Tibial artery (tissue), 4 donors: ENCODE measurements at places on chromosomes 12 and 14.
A peak's percentile ranks its signal among the peaks of the same experiment; 100 is the strongest.

DNA sequence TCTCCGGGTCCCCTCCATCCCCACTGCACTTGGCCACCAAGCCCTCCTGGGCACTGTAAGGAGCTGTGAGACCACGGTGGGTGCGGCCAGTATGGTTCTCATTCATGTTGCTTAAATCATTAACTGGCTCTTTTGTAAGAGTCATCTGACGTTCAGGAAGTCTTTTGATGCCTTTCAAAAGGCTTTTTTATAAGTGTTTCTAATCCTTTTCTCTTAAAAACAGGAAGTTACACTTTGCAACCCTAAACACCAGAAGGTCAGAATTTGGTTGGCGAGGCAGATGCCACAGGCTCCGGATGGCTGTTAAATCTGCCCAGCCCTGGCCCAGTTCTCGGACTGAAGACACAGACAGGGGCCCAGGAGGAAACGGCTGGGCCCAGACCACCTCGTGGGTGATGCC, 26.1 kb upstream of the DIO3 start:
- no peak for DNase-seq

DNA sequence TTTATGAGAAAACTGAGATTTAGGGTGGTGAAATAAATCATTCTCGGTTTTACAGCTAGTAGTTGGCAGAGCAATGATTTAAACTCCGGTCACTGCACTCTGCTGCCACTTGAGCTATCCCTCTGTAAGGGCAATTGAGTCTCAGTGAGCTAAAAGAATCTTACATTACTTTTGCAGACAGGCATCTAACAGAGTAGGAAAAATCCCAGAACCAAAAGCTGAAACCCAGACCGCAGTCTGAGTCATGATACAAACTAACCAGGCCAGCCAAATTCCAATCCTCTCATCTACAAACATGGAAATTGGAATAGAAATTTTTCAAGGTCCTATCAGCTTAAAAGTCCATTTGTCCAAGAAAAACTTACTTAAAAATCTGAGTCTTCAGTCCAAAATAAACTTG, 73.7 kb downstream of the ANKS1B start:
- DNase-seq = peak; percentile 23

GRCh38 chr12:661720-662486, 1.3 kb downstream of the NINJ2 start:
- peak; percentile 15 for DNase-seq

DNA sequence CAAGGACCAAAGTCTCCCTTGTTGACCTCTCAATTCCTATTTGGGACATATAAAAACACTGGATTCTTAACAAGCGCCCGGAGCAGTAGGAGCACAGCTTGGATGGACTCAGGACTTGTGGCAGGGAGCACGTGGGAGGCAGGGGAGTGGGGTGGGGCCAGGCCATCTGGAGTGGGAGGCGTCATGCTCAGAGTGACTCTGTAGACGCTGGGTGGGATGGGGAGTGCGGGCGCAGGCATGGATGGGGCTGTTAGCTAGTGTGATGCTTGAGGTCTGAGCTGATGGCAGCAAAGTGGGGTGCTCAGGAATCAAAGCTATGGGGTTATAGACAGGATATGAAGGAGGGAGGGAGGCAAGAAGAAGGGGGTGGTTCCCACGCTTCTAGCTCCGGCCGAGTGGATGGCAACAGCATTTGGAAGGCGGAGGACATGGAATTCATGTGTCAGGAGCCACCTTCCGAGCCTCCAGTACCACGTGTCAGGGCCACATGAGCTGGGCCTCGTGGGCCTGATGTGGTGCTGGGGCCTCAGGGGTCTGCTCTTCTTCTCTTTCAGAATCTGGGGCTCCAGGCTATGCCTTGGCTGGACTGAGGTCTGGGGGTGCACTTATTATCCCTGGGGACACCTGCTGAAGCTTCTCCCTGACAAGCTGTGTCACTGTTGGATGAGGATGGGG, 26.2 kb downstream of the MEG3 start:
- no peak for DNase-seq

DNA sequence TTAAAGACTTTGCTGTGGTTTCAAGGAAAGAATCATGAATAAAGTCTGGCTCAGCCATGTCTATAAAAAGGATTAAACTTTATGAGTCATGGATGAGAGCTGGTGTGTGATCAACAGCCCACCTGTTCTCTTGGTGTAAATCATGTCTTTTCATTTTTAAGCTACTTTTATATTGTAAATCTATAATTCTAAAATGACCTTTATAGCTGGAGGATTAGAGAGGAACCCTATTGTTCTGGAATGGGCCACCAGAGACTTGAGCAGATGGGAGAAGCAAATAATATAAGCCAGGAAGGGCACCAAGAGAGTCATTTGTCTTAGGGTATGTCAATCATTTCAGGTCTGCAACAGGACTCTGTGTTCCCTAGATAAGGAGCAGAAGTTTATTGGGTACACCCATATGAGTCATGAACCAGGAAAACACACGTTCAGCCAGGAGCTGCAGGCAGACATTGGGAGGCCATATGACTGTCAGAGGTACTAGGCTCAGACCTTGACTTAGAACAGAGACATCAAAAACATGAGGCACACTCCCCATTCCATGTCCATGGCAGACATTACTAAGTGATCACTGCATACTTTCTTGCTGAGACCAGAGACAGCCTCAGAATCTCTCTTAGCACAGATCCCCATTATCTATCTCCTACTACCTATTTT, 49.3 kb downstream of the NDUFA12 start:
- no peak for DNase-seq

- no peak for DNase-seq
Measured at GRCh38 chr12:13691598-13691997, 289.8 kb downstream of the GRIN2B start.

DNA sequence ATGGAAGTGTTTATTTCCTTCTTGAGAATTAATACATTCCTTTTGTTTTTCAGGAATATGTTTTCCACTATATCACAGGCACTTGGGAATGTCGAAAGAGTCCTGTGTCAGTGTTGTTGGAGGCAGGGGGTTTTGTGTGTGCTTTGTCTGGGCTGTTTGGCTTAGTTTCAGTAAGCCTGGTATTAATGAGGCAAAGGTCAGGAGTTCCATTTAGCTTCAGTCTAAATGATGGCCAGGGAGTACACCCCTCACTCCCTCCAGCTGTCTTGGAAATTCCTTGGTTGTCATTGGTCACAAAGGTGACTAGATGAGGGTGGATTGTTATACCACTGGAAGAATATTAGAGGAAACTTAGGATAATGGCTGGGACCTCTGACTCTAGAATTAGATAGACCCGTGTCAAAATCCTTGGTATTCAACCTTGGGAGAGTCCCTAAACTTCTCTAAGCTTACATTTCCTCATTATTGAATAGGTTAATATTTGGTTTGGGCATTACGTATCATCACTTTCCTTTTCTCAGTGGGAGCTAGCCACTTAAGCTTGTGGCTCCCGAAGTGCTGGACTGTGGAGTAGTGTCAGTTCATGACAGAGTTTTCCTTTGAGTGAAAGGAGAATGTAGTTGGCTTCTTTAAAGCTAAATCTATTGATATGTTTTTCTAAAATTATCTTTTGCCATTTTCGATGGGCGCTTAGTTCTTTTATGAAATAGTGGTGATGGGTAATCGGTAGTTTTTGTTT, 5.2 kb downstream of the FRS2 start:
- DNase-seq = no peak
